Caudate nucleus (tissue), 63 donors: ENCODE measurements at places on chromosomes 11 and 22.

DNA sequence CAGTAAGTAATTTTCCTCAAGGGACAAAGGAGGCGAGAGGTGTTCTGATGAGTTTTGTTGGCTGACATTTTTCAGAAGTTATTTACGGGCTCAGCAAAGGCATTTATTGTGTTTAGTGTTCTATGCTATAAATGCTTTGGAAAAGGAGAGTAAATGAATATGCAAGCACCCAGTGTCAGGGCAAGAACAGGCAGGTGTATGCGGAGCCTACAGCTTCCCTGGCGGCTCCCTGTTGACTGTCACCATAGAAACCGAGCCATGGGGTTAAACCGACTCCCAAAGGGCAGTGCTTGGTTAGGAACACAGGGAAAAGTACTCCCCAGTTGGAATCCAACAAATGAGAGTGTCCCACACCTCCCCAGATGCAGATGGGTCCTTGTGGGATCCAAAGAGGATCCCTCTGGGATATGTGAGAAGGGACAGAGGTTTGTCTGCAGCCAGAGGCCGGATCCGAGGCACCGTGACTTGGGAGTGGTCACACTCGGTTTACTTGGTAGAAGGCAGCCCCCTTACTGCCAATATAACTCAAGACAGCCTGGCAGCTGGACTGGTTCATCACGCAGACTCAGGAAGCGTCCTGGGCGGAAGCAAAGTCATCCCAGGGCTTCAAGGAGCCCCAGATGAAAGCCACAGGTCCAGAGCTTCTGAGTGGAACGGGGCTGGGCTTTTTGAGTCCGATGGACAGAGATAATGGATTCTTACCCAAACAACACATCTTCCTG, 329.7 kb downstream of the CTTN start:
- DNase-seq: no peak

DNA sequence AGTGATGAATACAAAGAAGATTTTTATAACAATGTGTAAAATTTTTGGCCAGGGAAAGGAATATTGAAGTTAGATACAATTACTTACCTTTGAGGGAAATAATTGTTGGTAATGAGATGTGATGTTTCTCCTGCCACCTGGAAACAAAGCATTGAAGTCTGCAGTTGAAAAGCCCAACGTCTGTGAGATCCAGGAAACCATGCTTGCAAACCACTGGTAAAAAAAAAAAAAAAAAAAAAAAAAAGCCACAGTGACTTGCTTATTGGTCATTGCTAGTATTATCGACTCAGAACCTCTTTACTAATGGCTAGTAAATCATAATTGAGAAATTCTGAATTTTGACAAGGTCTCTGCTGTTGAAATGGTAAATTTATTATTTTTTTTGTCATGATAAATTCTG, 5.3 kb downstream of the BIRC3 start:
- no peak for DNase-seq

GRCh38 chr22:38034278-38034882, 22.8 kb upstream of the PICK1 start:
- DNase-seq: peak; percentile 80

DNA sequence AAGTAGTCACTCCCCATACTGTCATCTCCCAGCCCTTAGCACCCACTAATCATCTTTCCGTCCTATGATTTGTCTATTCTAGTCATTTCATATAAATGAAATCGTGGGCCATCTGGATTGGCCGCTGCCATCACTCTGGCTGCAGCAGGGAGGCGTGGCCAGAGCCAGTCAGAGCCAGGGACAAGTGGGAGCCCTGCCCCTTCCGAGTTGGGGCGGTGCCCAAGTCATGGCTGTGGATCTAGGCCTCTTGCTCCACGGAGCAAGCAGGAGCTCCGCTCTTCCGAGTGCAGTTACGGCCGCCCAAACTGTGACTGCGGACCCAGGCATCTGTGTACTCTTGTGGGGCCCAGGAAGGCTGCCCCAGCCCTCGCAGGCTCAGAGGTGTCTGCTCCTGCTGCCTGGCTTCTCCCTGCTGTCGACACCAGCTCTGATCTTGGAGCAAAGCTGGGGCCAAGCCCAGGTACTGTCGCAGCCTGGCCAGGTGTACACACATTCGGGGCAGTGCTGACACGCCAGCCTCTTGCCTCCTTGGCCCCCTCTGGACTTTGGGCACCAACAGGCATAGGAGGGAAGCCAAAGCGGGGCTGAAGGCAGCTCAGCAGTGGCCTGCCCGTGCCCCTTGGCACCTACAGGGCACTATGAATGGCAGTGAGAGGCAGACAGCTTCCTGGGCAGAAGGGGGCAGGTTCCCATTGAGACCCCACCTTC, 8.4 kb downstream of the MRPL48 start:
- peak; percentile 69 for DNase-seq

DNA sequence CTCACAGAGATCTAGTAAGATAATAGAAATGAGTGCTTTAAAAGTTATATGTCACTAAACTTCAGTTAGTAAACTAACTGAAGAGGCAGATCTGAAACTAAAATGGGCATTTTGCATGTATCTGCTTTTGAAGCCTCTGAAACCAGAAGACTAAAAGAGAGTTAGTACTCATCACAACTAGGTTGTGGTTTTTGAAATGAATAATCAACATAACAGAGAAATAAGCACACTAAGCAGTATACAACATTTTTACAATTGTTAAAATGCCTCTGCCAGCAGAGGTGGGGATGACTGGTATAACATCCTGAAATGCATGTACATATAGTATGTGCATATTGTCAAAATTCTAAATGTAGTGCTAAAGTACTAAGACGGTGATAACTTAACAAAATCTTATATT, 564.5 kb downstream of the DLG2 start:
- DNase-seq: no peak

DNA sequence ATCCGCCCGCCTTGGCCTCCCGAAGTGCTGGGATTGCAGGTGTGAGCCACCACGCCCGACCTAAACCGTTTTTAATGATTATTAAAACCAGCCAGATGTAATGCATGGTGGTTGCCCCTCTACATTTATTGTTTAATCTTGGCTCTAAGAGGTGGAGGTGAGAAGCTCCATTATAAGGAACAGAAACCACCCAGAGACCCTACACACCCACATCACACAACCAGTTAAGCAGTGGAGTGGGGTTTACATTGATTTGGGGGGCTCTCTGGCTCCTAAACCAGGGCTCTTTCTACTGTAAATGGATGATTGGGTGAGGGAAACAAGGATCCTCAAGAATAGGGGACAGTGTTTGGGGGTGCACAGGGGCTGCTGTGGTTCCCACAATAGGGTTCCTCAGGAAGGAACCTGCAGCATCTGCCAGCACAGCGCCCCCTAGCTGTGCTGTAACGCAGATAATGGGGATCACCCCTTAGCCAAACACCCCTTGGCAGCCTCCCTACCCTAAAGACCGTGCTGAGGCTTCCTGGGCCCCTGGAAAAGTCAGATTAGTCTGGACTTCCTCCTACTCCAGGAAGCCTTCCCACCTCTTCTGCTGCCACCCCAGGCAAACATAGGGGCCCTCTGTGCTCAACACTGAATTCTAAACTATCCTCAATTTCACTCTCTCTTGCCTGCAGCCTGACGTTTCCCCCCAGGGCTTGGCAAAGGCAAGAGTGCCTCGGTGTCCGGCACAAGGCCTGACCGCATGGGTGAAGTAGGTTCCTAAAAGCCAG, 2.4 kb downstream of the MPST start:
- DNase-seq: peak; percentile 21

DNA sequence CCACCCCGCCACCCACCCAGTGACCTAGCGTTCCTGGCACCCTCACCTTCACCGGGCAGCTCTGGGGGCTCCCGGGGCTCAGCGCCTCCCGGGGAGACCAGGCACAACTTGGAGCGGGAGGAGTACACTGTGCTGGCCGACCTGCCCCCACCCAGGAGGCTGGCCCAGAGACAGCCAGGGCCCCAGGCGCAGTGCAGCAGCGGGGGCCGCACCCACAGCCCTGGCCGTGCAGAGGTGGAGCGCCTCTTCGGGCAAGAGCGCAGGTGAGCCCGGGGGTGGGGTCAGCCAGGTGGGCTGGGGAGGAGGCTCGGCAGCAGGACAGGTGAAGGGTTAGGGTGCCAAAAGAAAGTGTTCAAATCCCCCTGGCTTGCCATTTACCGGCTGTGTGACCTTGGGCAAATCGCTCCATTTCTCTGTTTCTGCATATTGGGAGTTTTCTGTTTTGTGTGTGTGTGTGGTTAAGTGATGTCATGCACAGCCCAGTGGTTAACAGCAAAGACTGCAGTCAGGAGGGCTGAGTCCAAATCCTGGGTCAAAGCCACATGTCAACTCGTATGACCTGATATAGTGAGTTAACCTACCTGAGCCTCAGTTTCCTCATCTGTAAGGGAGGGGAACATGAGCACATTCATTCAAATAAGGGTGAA, 29.5 kb downstream of the TRIOBP start:
- no peak for DNase-seq

- DNase-seq: no peak
These were observed 119.8 kb downstream of the SPON1 start for GRCh38 chr11:14082338-14082737.

GRCh38 chr11:83401506-83402225, 115.5 kb upstream of the CCDC90B start:
- no peak for DNase-seq

- no peak for DNase-seq
These were observed 63.0 kb downstream of the PPFIBP2 start for GRCh38 chr11:7576726-7577290.

- DNase-seq: no peak
These were observed 215.0 kb upstream of the CTSC start for GRCh38 chr11:88552379-88553062.

- no peak for DNase-seq
These were observed 106.9 kb downstream of the ZBTB16 start for GRCh38 chr11:114166362-114166761.

DNA sequence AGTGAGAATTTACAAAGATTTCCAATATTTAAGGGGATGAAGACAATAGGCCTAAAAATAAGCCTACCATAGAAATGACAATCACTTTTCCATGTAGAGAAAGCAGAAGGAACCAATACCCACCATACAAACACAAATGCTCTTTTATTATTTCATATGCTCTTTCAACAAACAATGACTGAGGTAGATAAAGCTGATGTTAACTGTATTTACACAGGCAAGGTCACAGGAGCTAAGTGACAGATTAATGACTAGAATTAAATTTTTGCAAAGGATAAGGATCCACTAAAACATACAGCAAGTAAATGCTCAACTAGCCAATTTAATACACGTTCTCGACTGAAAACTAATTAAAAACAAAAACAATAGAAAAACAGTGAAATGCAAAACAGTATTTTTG, 34.2 kb downstream of the PICALM start:
- no peak for DNase-seq

- no peak for DNase-seq
These were observed 125.4 kb downstream of the CASP12 start for GRCh38 chr11:104772806-104773241.

GRCh38 chr11:72030472-72031045, 31.9 kb downstream of the IL18BP start:
- no peak for DNase-seq

DNA sequence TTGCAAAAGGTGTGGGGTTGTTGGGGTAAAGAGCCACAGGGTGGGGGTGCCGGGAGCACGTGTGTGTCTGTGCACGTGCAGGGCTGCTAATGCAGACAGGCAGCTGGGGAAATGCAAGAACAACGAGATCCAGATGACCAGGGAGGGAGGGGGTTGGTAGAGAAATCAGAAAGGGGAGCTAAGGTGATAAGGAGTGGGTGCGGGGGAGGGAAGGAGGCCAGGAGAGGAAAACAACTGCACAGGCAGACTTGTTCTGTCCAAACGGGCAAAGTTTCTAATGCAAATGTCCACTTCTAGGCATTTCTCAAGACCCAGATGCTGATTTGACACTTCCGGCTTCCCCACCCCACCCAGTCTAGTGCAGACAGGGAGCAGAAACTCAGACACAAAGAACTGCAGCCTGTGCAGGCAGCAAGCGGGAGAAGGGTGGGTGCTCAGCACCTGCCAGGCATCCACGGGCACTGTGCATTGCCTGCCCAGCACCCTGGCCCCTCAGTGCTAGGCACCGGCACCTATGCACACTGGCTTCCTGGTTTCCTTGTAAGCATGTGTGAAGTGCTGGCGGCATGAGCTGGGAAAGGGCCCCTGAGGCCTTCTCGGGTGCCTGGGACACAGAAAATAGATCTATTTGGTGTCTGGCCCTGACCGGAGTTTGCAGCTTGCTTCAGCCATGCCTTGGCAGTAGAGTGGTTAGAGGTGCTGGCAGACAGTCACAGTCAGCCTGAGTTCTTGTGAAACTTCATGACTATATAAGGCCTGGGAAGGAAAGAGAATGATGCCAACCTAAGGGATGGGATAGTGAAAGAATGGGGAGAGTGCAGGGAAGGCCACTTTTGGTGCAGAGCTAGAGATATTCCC, 220.1 kb upstream of the SORL1-AS1 start:
- DNase-seq: no peak

DNA sequence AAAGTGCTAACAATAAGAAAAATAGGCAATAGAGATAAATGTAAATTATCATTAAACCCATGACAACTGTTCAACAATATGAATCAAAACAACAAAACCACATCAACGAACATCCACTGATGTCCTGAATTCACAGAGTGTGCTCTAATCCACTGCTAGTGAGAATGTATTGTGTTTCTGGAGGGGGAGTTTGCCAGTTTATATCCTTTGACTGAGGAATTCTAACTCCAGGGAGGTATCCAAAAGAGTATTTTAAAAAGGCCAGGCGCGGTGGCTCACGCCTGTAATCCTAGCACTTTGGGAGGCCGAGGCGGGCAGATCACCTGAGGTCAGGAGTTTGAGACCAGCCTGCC, 1.7 kb upstream of the WEE1 start:
- no peak for DNase-seq

DNA sequence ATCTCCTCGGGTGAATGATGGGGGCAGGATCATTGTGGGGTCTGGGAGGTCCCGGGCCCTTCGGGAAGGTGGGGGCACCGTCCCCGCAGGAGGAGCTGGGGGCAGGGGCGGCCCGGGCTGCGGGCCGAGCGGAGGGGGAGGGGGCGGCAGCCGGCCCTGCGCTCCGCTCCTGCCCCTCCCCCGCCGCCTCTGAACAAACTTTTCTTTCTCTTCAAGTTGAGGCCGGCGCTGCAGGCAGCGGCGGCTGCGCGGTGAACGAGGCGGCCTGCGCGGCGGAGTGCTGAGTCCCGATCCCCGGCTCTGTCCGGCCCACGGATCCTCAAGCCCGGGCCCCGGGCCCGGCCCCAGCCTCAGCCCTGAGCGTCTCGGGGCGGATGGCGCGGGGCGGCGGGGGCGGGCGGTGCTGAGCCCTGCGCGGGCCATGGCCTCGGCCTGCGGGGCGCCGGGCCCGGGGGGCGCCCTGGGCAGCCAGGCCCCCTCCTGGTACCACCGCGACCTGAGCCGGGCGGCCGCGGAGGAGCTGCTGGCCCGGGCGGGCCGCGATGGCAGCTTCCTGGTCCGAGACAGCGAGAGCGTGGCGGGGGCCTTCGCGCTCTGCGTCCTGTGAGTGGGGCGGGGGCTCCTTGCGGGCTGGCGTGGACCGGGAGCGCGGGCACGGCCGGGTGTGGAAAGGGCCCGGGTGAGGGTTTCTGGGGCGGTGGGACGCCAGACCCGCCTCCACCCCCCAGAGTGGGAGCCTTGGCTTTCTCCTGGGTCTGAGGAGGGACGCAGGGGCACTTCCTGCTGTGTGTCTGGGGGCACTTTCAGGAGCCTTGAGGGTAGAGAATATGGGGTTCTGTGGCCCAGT, at the start of gene INPPL1:
Gene INPPL1, plus strand, starts transcription at position 204 of the 847 bp plus-strand sequence. Its CDS starts 218 bp downstream, at position 422.
- peak; percentile 31 for DNase-seq
